Stimulated activated CD4-positive, alpha-beta T cell treated with anti-CD3 and anti-CD28 coated beads, Interleukin-4, amount 100 ng/mL, for 48 hours (primary cell): ENCODE measurements at places on chromosomes 13 and 19.

DNA sequence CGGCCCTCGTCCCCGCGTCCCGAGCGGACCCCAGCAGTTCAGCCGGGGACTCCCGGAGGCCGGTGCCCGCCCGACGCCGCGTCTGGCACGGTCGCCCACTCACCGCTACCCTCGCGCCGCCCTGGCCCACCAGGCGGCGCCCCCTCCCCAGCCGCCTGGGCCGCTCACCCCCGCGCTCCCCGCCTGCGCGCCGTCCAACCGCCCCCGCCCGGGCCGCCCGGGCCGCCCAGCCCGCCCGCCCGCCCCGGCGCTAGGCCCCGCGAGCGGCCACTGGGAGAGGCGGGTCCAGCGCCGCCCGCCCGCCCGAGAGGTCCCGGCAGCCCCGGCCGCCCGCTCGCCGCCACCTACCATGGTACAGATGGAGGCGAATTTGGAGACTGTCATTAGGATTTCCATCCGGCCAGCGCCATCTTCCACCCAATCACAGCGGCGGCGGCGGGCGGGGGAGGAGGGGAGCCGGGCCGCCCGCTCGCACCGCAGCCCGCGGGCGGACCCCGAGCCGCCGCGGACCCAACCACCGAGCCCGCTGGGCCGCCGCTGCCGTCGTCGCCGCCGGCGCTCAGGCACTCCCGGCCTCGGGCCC is at the start of gene USP12:
TSS of gene USP12 (minus strand) at position 568 of the 583 bp plus-strand sequence. CDS start at position 396, 172 bp downstream.
- no peak for DNase-seq

GRCh38 chr13:93876236-93876635 is 603.2 kb downstream of the DCT start:
- no peak for DNase-seq

DNA sequence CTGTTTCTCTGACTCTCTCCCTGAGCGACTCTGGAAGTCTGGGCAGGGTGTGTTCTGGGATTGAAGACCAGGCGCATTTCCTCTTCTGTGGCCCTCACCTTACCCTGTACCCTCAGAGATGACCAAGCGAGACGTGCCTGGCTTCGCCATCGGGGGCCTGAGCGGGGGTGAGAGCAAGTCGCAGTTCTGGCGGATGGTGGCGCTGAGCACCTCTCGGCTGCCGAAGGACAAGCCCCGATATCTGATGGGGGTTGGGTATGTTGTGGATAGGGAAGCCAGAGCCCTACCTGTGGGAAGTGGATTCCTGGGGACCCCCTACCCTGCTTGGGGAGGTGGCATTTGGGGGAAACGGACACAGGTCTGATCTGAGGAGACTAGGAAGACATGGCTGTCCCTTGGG is 5.8 kb upstream of the DNM2 start:
- DNase-seq: no peak

- no peak for DNase-seq
Measured at GRCh38 chr13:69391756-69392155, 715.9 kb upstream of the ATXN8OS start.
